Smooth muscle cell of the pulmonary artery (primary cell): ENCODE measurements at places on chromosomes 4 and X. TPM values are rescaled to one million over a fixed set of nuclear protein-coding genes. Genes with fewer than 3 reads are reported as not detected.

Gene ENPEP
- 0.43 and 4.7 TPM in 2 replicates for total RNA-seq

Gene GPRASP3
- 5.9 and 6.6 TPM in 2 replicates for total RNA-seq

Gene UNC5C
- total RNA-seq: 3.5 and 10.1 TPM in 2 replicates

Gene TLR7
- total RNA-seq: under 0.01 TPM in 1 of 2 replicates, not detected in the other

Gene UGT2B15
- total RNA-seq: not detected in 2 replicates

Gene RHOXF2B
- not detected in 2 replicates for total RNA-seq

Gene GYG2
- total RNA-seq: 0.86 and 1.6 TPM in 2 replicates

Gene BMP3
- 0.13 TPM in 2 replicates for total RNA-seq

Gene MAGEA1
- total RNA-seq: not detected in 2 replicates

Gene GLRA3
- not detected in 2 replicates for total RNA-seq

Gene MAGEC2
- not detected in 2 replicates for total RNA-seq

Gene GUCY1A1
- total RNA-seq: 0.69 and 3.2 TPM in 2 replicates

Gene SHOX
- total RNA-seq: not detected in 2 replicates

Gene PCDH7
- total RNA-seq: 61.1 and 257 TPM in 2 replicates
